Fibroblast of skin of back (primary cell): ENCODE measurements at places on chromosomes 2 and 18.
A peak's percentile ranks its signal among the peaks of the same experiment; 100 is the strongest.

- DNase-seq, result peak; percentile 33
Measured at GRCh38 chr2:172239944-172240590, 137.4 kb upstream of the DLX2 start.

DNA sequence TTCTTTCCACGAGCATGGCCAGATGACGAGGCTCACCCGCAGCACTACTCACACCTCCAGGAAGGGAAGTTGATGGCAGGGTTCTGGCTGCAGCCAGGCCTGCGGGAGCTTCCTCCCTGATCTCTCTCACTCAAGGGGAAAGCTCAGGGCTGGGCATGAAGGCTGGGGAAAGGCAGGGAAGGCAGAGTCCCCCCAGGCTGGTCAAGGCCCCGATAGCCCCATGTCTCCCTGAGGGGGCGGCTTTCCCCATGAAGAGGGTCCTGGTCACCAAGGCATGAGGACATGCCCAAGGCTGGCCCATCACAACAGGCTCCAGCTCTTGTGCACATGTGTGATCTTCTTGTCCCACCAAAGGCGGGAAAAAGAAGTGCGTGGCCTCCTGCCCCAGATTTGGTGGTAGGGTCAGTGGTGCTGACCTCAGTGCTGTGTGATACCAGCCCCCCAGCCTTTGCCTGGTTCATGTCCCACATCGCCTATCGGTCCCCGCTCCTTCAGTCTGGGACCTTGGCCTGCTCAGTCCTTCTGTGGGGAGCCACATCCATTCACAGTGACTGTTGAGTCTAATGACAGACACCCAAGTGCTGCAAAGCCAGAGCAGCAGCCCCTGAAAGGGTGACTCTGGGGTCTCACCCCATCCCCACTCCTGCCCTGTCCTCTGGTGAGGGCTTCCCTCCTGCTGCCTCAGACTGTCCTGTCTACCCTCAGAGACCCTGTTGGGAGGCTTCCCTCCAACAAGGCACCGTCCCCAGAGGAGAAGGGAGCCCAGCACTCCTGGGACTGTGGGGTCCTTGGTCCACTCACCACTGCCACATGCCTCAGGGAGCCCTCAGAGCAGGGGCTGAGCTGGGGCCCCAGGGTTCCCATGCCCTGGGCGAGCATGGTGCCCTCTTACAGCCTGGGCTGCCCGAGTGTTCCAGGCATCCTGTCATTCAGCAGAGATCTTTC, 49.8 kb upstream of the ALPP start:
- no peak for DNase-seq

- no peak for DNase-seq
Measured at GRCh38 chr2:24222946-24223345, 48.1 kb downstream of the FAM228A start.

DNA sequence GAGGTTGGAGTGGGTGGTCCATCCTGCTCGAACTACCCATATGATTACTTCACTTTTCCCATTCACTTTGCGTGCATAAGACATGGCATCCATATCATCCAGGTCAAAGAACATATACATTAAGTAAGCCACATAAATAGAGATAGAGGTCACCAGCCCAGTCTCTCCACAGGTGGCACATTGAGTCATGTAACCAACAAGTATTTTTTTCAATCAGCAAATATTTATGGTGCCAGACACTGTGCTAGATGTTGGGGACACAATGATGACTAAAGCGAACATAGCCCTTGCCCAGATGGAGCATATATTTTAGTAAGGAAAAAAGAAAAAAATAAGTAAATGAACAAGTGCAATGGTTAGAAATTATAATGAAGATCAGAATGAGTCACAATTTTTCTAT, 83.6 kb upstream of the LCLAT1 start:
- no peak for DNase-seq

GRCh38 chr18:46696268-46696667, 39.2 kb upstream of the LOXHD1 start:
- no peak for DNase-seq

DNA sequence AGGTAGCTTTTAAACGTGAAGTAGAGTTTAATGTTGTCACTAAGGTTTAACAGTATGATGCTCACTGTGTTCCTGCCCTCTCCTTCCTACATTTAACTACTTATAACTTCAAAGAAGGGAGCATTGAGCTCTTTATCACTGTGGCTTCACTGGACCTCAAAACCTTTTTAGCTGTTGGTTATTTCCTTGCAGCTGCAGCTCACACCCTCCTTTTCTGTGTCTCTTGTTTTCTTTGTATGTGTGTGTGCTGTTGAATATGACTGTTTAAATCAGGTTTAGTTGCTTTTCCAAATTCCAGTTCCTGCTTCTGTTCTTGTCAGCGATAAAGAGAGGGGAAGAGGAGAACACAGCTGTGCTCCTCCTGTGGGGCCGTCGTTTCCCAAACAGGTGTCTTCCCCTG, 208.0 kb downstream of the PTPRM start:
- no peak for DNase-seq

DNA sequence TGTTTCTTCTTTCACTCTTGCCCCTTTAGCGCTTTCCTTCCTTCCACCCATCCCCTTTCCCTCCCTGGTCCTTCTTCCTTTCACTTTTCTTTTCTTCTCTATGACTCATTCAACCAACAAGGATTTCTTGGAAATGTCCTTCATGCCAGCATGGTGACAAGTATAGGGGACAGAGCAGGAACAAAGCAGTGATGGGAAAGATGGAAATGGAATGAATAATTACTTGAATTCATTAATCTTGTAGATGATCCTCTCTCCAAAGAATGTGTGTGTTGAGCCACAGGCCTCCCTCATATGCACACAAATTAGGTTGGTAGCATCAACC, 1.5 kb downstream of the VAMP5 start:
- peak; percentile 92 for DNase-seq

DNA sequence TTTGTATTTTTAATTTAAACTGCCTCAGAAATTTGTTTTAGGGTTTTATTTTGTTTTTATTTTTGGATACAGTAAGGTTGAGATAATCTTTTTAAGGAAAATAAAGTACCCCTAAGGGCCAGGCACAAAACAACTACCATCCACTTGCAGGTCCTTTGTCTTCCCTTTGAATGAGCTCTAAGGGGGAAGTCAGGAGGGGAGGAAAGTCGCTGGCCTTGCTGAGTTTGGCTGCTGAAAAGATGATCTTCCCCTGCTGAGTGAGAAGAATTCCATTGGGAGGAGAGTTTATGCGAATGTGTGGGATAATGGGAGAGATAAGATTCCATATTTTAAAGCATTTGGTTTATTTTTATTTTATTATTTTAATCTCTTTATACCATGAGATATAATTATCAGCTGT, 100.7 kb downstream of the ARHGAP15 start:
- no peak for DNase-seq

DNA sequence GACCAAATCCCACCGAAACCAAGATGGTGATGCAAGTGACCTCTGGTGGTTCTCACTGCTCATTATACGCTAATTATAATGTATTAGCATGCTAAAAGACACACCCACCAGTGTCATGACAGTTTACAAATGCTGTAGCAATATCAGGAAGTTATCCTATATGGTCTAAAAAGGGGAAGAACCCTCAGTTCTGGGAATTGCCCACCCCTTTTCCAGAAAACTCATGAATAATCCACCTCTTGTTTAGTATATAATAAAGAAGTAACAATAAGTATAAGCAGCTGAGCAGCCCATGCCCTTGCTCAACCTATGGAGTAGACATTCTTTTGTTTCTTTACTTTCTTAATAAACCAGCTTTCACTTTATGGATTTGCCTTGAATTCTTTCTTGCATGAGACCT, 31.0 kb upstream of the FMNL2 start:
- no peak for DNase-seq

DNA sequence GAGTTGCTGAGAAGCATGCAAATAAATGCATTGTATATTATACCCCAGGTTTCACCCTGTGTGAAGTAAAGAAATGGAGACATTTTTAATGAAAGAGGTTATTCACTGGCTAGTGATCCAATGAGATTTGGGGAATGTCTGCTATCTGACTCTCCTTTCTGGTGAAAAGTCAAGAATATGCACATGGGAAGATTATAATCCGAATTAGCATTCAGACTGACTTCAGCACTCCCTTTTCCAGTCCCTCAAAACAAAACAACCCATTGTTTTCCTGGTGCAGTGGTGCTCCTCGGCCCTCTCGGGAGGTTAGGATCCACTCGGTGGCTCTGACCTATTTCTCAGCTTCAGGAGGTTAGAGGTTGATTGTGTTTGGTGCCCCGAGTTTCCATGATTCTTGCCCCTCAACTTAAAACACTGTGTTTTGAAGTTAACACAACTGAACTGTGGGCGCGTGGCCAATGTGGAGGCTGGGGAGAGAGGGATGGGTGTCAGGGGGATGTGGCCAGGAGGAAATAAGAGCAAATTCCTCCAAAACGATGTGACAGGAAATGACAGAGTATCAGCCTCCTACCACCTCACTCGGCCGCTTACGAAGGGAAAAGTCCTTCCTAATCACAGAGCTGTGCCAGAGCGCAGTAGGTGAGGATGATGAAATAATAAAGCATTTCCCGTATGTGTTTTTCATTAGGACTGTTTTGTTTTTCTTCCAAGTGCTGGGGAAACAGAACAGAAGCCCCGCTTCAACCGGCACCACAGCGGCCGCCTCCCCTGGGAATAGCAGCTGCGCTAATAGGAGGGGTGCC, 440.1 kb downstream of the MTX2 start:
- DNase-seq, result peak; percentile 59

GRCh38 chr2:101200676-101201075, 49.5 kb upstream of the TBC1D8 start:
- peak; percentile 20 for DNase-seq

- DNase-seq, result no peak
Measured at GRCh38 chr2:66041902-66042657, 392.8 kb upstream of the MEIS1 start.

- DNase-seq, result no peak
Measured at GRCh38 chr2:19299032-19299431, 59.4 kb downstream of the OSR1 start.

GRCh38 chr18:79971211-79971952, 6.9 kb downstream of the HSBP1L1 start:
- no peak for DNase-seq

DNA sequence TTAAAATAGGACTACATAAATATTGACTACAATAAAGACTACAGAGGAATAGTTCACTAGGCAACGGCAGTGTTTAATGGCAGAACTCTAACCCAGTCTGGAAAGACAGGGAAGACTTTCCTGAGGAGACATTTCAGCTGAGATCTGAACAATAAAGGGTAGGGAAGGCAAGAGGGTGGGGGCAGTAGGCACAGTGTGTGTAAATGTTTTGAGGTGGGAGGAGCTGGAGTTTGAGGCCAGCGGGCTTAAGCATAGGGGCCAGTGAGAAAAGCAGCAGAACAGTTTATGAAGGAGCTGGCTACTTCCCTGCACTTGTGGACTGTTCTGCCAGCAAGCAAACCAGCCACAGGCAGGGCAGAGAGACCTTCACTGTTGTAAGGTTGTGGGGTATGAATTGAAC, 76.6 kb upstream of the UGP2 start:
- no peak for DNase-seq

DNA sequence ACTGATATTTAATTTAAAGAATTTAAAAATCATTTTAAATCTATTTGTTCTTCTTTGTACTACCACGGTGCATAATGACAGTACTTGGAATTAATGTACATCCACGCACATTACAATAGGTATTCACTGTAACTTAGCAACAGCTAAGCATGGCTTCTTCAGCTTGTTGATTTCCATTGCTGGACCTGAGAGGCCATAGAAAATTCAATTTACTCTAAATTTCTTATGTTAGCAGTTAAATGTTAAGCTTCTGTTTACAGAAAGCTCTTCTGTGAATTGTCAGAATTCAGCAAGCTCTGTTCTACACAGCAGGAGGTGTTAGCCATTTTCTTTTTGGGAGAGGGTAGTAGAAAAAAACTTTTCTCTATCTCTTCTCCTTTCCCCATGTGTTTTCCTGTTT, 1149.3 kb upstream of the CDH2 start:
- DNase-seq, result no peak

DNA sequence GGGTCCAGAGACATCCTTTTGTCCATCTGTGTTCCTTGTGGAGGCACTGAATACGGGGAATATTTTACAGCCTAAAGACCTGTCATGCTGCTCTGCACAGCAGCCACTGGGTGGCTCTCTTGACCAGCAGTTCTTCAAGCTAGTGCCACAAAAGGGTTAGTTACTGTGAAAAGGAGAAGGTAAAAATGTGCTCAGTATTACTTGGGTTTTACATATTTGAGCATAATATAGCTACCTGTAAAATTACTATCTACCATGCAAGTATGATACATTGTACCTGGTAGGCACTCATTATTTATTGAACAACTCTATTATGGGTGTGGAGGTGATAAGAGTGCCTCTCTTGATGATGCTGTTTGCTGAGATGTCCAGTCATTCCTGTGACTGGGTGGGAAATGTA, 23.6 kb downstream of the FZD5 start:
- peak; percentile 65 for DNase-seq

DNA sequence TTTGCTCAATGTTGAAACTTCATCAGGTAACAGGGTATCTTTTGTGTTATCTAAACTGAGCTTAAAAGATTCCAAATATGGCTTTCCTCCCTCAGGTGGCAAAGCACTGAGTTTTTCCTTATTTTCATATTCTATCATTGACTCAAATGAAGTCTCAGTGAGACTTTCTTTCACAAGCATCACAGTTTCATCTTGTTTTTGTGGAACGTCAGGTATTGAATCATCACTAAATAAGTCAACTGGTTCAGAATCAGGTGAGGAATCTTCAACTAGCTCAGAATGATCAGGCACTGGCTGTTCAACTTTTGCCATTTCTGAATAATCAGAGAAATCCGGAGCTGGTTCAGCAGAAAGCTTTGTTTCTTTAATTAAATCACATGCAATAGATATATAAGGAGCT, 24.6 kb downstream of the RTN4 start:
- DNase-seq, result no peak

DNA sequence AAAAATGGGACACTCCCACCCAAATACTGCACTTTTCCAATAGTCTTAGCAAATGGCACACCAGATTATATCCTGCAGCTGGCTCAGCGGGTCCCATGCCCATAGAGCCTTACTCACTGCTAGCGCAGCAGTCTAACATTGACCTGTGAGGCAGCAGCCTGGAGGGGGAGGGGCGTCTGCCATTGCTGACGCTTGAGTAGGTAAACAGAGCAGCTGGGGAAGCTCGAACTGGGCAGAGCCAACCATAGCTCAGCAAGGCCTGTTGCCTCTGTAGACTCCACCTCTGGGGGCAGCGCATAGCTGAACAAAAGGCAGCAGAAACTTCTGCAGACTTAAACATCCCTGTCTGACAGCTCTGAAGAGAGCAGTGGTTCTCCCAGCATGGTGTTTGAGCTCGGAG, 110.4 kb downstream of the CTIF start:
- DNase-seq, result no peak

- no peak for DNase-seq
Measured at GRCh38 chr2:60596411-60596810, 43.0 kb upstream of the BCL11A start.

- DNase-seq, result no peak
Measured at GRCh38 chr2:138676619-138677021, 103.6 kb downstream of the NXPH2 start.
